Activated CD8-positive, alpha-beta memory T cell treated with anti-CD3 and anti-CD28 coated beads for 4 hours (primary cell): ENCODE measurements at places on chromosomes 16 and 17.
A peak's percentile ranks its signal among the peaks of the same experiment; 100 is the strongest.

DNA sequence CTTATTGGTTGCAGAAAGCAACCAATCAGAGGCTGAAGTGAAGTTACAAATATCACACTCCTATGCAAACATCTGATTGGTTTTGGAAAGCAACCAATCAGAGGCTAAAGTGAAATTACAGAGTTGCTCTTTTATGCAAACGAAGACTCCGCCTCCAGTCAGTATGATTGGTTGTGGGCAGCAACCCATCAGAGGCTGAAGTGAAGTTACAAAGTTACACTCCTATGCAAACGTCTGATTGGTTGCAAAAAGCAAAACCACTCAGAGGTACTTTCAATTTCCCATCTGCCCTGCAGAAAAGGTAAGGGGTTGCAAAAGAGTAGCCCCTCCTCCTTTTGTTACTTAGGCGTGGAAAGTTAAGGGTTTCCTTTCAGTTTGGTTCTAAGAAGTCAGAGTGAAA is 697.3 kb downstream of the MAF start:
- no peak for DNase-seq

DNA sequence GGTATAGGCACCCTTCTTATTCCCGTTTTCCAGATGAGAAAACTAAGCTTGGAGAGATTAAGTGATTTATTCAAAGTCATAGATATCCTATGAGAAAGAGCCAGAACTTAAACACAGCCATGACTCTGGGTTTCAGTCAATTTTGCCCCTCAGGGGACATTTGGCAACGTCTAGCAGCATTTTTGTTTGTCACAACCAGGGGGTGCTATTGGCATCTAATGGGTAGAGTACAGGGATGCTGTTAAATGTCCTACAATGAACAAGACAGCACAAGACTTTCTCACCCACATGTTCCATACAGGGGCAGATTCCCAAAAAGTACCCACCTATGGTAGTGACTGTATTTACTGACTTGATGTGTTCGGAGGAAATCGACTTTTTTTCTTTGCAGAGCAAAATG is 4.8 kb upstream of the SHISA9 start:
- no peak for DNase-seq

DNA sequence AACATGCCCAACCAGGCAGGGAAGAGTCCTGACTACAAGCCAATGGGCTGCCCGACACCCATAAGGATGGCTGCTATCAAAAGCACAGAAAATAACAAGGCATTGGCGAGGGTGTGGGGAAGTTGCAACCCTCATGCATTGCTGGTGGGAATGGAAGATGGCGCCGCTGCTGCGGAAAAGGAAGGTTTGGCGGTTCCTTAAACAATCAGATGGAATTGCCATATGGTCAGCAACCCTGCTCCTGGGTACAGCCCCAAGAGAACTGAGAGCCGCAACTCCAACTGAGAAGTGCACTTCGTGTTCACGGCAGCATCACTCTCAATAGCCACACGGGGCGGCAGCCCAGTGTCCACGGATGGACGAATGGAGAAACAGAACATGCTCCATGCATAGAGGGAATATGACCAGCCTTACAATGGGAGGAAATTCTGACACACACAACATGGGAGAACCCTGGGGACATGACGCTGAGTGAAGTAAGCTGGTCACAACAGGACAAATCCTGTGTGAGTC is 193.3 kb downstream of the RBFOX3 start:
- DNase-seq, result no peak

- no peak for DNase-seq
Measured at GRCh38 chr16:53773150-53773846, 69.3 kb downstream of the FTO start.

GRCh38 chr16:22641131-22641628 is 130.5 kb downstream of the NPIPB5 start:
- no peak for DNase-seq

- DNase-seq, result peak; percentile 76
Measured at GRCh38 chr17:49315551-49316257, 46.3 kb downstream of the ZNF652 start.

- DNase-seq, result no peak
Measured at GRCh38 chr16:12558641-12559040, 245.0 kb downstream of the CPPED1 start.

DNA sequence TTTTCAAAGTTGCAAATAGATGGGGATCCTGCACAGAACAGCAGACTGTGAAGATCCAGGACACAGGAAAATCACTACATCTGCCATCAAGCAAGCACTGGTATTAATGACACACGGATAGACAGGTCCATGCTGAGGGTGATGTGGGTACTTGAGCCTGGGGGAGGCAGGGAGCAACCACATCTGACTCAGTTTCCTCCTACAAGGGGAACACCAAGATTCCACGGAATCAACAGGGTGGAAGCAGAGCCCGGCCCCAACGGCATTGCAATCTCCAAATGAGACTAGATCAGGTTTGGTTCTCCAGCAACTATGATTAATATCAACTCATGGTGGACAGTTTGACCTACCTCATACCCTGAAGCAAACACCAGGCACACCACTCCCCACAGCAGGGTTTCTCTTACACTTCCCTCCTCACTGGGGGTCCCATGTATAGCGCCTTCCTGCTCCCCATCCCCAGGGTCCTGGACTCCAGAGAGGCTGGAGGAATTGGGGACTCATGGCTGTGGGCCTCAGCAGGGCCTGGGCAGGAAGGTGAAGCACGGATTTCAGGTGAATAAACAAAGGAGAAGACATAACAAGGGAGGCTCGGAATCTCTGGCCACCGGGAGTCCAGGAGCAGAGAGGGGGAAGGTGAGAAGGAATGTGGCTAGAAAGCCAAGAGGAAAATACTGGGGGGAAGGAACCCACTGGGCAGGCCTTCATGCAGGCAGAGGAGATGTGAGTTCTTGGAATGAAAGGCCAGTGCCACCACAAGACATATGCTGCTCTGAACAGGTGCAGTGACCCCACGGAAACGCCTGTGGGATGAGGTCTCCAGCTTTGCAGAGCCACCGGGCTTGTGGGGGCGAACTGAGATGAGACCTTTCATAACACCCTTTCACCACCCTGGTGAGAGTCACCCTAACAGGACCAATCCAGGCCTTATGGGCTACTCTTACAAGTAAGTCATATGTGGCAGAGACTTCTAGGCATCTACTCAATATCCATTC is 29.5 kb upstream of the PIK3R6 start:
- DNase-seq, result no peak

GRCh38 chr16:24075931-24076716 is 180.0 kb upstream of the CACNG3 start:
- no peak for DNase-seq

- no peak for DNase-seq
Measured at GRCh38 chr16:81526935-81527334, 82.3 kb downstream of the CMIP start.

DNA sequence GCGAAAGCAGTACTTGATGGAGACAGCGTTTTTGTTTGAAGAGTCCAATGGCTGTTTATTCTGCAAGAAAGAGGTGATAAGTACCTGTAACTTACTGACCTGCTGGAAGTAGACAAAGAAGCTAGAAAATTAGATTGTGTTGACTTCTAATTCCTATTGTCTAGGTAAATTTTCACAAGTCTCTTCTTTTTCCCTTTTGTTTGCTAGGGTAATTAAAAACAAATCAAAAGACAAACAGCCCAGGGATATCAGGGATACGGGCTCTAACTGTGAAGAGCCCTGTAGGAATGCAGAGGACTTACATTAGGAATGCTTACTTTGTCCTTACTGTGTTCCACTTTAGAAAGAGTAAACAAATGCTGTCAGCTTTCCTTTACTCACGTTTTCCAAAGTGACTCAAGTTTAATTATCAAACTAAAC is 7.0 kb downstream of the PSME3IP1 start:
- no peak for DNase-seq

DNA sequence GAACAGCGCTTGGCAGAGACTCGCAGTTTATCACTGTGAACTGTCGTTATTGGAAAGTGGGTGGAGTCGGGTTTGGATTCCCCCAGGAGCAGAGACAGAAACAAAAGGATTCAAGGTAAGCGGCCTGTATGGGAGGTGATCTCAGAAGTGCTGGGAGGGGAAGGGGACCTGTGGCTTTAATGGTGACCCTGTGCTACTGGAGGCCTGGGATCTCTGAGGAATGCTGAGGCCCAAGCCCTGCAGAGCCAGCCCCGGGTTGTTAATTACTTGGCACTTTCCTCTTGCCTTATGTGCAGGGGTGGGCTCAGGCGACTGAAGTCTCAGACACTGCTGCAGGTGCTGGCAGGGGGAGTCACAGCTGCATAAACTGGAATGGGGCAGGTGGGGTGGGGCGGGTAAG is 27.4 kb downstream of the IRF8 start:
- DNase-seq, result no peak

DNA sequence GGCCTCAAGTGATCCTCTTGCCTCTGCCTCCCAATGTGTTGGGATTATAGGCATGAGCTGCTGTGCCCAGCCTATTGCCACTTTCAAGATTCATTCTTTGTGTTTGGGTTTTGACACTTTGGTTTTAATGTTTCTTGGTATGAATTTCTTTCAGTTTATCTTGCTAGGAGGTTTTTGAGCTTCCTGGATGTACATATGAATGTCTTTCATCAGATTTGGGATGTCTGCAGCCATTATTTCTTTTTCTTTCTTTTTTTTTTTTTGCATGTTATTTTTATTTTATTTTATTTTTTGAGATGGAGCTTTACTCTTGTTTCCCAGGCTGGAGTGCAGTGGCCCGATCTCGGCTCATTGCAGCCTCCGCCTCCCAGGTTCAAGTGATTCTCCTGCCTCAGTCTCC is 18.5 kb downstream of the MRPL45 start:
- no peak for DNase-seq

- no peak for DNase-seq
Measured at GRCh38 chr17:66240630-66241029, 11.4 kb upstream of the APOH start.

GRCh38 chr17:55224746-55225145 is 40.0 kb upstream of the HLF start:
- DNase-seq, result no peak

DNA sequence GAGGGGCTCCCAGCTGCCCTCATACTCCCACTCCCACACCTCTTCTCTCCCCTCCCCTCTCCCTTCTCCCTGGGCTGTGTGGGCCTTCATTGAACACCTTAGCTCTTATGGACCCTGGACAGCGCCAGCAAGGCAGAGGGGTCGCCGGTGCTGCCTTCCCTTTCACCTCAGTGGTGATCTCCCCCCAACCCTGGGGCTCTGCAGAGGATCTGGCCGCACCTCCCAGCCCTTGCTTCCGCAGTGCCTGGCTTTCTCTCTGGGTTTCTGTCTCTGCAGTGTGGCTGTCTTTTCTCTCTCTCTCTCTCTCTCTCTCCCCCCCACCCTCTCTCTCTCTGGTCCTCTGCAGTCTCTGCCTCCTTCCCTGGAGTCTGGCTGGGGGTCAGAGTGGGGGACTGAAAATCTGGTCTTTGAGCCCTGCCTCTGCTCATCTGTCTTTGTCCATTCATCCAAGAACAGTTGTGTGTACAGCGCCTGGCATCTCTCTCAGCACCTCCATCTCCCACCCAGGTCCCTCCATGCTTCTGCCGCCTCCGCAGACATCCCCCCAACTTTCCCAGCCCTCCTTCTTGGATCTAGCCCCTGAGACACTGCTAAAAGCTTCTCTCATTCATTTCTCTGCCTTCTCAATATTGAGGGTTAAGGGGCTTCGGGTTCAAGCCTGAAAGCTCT is 1.1 kb downstream of the SEZ6L2 start:
- no peak for DNase-seq

- DNase-seq, result no peak
Measured at GRCh38 chr17:70169709-70170597, 621 bp downstream of the KCNJ2 start.

- DNase-seq, result no peak
Measured at GRCh38 chr17:6498356-6498755, 54.1 kb downstream of the PIMREG start.

DNA sequence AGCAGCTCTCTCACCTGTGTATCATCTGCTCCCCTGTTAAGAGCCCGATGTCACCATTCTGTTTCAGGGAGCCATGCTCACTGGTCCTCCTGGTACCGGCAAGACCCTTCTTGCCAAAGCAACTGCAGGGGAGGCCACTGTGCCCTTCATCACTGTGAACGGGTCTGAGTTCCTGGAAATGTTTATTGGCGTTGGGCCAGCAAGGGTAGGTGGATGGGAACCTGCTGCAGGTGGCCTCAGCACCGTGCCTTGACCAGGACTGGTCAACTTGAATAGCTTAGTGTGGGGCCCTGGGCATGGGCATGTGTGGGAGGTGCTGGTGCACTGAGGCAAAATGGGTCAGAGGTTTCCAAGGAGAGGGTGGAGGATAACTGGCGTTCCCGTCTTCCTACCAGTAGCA is 28.5 kb downstream of the DBNDD1 start:
- DNase-seq, result no peak

DNA sequence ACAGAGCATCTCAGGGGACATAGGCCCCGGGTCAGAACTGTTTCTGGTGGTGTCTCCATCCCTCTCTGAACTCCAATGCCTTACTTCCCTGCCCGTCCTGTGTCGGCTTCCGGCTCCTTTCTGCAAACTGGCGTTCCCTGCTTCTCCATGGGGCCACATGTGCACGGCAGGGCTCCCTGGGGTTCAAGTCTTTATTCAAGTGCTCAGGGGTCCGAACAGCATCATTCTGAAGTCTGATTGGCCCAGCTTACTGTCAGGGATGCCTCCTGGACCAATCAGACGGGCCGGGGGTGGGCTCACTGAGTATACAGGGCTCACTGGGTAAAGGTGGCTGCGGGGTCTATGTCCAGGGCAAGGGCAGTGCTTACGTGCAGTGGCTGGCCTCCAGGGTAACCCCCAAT is 17.1 kb downstream of the C16orf82 start:
- DNase-seq, result no peak

- no peak for DNase-seq
Measured at GRCh38 chr16:12318661-12319427, 342.3 kb downstream of the SNX29 start.

DNA sequence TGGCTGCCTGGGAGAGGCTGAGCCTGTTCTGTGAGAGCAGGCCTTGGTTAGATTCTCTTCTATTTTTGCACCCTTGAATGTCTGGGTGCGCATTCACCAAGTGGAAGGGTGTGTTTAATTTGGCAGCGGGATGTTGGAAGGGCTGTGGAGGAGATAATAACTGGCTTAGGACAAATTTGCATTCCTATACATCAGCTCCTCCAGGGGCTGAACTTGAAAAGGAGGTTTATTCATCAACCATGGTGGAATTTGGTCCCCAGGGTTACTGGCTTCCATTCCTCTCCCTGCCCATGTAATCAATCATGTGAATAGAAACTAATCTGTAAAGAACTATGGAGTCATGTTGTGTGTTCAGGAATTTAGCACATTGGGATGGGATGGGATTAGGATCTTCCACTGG is 100.2 kb upstream of the FOXF1 start:
- DNase-seq, result no peak

- DNase-seq, result no peak
Measured at GRCh38 chr16:82874672-82875071, 247.9 kb downstream of the CDH13 start.

DNA sequence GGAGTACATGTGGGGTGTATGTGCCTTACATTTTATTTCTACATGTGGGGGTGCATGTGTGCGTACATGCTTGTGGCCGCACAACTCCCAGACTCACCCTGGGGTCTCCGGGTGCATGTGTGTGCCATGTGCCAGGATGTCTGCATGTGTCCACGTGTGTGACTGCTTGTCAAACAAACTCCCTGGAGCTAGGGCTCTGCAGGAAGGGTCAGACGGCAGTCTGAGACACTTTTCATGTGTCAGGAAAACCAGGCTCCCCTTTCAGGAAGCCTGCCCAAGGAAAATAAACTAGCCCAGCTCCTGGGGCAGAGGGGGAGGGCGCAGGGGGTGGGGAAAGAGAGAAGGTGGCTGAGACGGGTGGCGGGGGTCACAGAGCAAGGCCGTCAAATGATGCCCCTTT is 44.7 kb downstream of the FZD2 start:
- DNase-seq, result no peak
